Stimulated activated CD8-positive, alpha-beta memory T cell treated with anti-CD3 and anti-CD28 coated beads, Interleukin-7, amount 100 ng/mL, for 4 hours (primary cell): ENCODE measurements at places on chromosomes 2 and 18.

- no peak for DNase-seq
These were observed 7.6 kb downstream of the CTIF start for GRCh38 chr18:48546396-48546795.

DNA sequence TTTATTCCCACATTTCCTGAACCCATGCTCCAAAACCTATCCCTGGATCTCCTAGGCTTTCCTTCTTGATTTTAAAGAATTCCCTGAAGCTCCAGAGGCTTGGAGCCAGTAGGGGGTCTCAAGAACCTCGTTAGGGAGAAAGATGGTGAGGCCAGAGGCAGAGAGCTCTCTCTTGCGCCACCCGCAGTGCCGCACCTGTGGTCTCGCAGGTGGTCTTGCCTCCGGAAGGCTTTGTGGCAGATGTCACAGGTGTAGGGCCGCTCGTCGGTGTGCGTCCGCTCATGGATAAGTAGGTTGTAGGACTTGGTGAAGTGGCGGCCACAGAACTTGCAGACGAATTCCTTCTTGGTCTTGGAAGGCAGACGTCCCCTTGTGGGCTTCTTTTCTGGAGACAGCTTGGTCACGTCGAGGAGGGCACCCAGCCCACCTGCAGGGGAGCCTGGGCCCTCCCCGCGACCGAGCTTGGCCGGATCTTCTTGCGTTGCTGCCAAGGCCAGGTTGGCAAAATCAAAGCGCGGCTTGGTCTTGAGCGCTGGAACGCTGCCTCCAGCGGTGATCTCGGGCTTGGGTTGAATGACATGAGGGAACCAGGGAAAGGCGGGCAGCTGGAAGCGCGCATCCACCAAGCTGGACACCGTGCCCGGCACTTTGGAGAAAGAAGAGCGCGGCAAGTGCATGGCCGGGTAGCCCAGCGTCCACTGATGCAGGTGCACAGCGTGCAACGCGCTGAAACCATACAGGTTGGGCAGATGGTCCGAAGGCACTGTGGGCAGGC, 5.3 kb downstream of the OSR1 start:
- DNase-seq, result no peak

DNA sequence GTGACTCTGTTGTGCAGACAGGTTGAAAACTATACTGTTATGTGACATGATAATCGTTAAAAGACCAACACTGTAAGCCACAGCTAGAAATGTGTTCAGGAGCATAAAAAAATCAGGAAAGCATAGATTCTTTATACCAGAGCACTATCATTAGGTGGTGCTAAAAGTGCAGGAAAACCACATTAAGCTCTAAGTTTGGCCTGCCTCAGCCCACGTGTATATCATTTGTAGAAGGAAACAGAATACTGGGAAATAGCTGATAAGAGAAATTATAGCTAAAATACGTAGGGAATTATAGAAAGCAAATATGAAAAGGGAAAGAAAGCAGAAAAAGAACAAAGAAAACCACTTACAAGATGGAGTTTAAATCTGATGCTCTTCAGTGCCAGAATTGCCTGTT, 26.5 kb upstream of the C2orf74 start:
- no peak for DNase-seq

DNA sequence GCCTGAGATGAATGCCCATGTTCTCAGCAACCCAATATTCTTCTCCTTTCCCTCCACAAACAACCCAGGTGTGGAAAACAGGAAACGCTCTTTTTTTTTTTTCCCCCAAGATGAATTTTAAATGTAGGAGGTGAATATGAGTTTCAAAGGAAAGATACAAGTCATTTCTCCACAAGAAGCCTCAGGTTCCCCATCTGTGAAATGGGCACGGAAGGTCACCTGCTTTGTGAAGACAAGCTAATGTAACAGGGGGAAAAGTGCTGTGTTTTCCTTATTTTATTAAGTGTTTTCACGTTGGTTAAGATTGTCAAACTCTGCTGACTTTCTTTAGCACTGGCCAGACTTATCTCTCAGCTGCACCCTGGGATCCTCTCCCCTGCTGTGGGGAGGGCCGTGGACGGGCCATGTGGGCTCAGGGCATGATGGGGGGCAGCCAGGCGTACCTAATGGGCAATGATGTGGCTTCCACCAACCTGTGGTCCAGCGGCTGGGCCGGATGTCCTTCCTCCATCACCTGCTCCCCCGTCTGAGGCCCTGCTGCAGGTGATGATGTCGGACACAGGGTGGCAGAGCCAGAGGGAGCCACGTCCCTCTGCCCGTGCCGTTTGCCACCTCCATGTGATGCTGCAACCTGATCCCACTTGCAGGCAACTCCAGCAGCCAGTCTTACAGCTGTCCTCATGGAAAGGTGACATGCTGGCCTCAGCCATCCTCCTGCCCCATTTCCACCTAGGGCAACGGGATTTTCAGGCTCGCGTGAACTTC, 130.0 kb upstream of the PXDN start:
- no peak for DNase-seq

- no peak for DNase-seq
These were observed 140.1 kb downstream of the SS18 start for GRCh38 chr18:25950321-25950720.

GRCh38 chr2:206728277-206729199, 10.3 kb upstream of the DYTN start:
- DNase-seq, result no peak

DNA sequence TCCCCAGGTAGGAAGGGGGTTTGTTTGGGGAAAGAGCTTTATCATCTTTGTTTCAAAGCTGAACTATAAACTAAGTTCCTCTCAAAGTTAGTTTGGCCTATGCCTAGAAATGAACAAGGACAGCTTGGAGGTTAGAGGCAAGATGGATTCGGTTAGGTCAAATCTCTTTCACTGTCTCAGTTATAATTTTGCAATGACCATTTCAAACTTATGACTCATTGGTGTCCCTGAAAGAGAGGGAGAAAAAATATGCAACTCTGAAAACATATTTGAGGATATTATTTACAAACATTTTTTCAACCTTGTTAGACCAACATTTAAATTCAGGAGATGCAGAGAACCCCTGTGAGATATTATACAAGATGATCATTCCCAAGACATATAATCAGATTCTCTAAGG, 95.7 kb downstream of the EFEMP1 start:
- DNase-seq, result no peak

GRCh38 chr2:198441246-198441645, 636.9 kb downstream of the PLCL1 start:
- no peak for DNase-seq

GRCh38 chr2:48685126-48685525, 67.5 kb downstream of the GTF2A1L start:
- DNase-seq, result no peak

DNA sequence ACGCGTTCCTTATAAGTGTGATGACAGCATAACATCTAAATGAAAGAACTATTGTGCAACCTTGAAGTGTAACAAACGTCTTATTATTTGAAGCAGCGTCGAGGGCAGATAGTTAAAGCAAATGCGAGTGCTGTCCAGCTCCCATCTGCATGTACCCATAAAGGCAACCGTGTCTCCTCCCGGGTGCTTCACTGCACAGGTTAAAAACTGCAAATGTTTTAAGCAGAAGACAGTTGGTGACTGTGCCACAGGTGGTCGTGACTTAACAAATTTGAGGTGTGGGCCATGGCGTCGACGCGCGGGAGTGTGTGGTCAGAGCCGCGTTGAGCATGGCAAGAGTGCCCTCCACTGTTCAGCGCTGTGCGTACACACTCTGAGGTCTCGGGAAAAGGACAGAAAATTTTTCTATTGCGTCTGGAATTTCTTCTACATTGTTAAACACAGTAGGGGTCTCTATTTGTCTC, 6.4 kb downstream of the SALL3 start:
- DNase-seq, result no peak

GRCh38 chr2:149994057-149994728, 406.6 kb upstream of the MMADHC start:
- no peak for DNase-seq

- no peak for DNase-seq
These were observed 82.4 kb upstream of the HPCAL1 start for GRCh38 chr2:10220045-10220901.

DNA sequence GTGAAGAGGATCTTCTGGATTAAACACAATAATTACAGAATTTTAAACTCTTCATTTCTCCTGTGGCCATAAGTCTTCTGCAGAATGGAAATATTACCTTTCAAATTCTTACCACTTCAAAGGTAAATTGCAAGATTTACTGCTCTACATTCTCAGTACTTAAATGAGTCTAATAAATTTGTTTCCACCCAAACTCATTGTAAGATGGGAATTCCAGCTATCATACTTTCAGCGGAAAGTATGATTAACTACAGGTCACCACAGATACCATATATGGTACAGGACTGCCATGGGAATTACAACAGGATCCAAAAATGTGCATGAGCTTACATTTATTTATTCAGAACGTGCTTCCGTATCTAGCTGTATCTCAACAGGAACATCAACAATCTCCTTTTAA, 3.1 kb downstream of the DSC3 start:
- no peak for DNase-seq

- DNase-seq, result no peak
These were observed 83.9 kb upstream of the MAPRE2 start for GRCh38 chr18:34957119-34957863.

GRCh38 chr2:199756211-199756610, 94.8 kb downstream of the FTCDNL1 start:
- no peak for DNase-seq

- DNase-seq, result no peak
These were observed 103.8 kb upstream of the NEDD4L start for GRCh38 chr18:57940166-57940660.

DNA sequence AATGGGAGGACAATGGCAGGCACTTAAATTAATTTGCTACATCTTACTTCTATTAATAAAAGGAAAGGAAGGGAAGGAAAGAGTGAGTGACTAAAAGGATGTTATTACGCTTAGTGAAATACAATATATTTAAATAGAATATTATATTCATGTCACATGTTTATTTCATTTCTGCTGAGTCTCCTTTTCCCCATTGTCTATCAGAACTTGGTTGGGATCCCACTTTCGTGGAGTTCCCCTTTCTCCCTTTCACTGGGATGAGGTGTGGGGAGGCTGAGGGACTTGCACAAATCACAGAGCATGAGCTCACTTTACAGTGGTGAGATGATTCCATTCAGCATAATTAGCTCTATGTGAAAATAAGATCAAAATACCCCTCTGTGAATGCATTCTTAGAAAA, 730.6 kb downstream of the TSN start:
- DNase-seq, result no peak

GRCh38 chr18:7049951-7050350, 67.6 kb downstream of the LAMA1 start:
- no peak for DNase-seq

DNA sequence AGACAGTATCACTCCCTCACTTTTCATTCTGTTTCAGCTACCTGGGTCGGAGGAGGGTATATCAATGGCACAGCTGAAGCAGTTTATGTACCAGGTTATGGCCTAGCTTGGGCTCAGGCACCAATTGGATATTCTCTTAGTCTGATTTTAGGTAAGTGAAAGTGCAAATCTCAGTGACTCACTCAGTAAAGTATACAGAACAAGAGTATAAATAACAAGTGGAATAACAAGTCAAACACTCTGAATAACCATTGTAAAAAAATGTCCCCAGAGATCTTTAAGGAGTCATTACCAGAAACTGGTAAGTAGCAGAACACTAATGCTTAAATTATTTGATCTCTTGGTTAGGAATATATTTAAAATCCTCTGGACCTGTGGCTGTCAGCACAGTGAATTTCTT, 5.7 kb downstream of the SLC5A7 start:
- no peak for DNase-seq

GRCh38 chr18:8910843-8911242, 191.7 kb upstream of the NDUFV2 start:
- no peak for DNase-seq

DNA sequence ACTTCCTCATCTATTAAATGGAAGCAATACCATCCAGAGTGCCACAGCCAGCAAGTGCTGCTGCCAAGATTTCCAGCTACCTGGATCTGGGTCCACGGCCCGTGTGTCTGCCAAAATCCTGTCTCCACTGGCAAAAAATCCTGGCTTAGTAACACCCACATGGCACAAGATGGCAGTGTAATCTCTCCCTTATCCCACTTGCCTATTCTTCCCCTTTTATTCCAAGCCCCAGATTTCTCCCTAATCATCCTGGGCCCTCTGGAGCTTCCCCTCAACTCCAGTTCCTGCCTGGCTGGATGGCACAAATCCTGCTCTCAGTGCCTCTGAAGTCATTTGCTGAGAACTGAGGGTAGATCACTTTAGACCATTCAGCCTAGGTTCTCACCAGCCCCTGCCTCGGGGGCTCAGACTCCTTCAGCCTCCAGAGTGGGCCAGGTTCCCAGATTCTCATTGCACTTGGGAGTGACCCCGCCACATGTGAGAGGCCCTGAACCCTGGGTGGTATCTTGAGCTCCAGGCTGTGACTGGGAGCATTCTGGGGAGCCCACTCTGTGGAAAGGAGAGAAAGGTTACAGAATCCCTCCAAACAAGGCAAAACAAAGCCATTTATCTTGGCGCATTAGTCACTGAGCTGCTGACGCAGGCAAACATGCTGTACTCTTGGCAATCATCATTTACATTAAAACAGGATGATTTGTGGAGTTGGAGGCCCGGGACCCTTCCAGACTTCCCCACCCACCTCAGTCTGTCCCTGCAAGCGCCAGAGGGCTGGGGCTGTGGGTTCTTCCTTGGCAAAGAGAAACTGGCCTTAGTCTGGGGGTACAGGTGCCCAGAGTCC, 325.8 kb downstream of the DYSF start:
- no peak for DNase-seq

- DNase-seq, result no peak
These were observed 48.3 kb downstream of the TSPYL6 start for GRCh38 chr2:54207666-54208195.

DNA sequence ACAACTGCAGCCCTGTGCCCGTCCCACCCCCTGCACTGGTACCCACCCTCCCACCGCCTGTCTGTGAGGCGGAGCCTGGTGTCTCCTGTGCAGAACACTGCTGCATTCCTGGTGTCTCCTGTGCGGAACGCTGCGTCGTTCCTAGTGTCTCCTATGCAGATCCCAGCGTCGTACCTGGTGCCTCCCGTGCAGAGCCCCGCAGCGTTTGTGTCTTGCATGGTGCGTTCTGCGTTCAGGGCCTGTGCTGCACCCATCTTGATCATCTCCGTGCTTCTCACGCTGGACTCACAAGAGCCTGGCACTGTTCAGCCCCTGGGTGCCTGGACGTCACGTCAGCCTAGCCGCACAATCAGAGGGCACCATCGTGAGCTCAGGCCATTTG, 248.6 kb upstream of the SALL3 start:
- no peak for DNase-seq

GRCh38 chr2:67145851-67146250, 251.3 kb upstream of the ETAA1 start:
- no peak for DNase-seq

DNA sequence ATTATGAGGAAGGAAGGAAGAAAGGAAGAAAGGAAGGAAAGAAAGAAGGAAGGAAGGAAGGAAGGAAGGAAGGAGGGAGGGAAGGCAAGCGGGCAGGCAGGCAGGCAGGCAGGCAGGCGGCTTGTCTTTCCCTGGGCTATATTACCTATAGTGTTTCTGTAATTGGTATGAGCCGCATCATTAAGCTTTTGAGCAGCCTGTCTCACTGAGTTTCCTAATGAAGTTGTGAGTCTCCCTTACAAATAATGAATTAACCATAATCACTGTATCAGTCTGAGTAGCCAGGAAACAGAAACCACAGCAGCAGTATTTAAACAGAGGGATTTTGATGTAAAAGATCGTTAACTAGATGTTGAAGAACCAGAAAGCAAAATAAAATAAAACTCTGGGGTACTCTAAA, 11.8 kb upstream of the SULT1C3 start:
- no peak for DNase-seq
